Stomach (tissue), 19 donors: ENCODE measurements at places on chromosomes 5 and 9. TPM values are rescaled to one million over a fixed set of nuclear protein-coding genes. Genes with fewer than 3 reads are reported as not detected.

Gene BRD9
- 34.1 TPM for total RNA-seq

Gene CDX1
- total RNA-seq: not detected

Gene PCDHGA12
- 7.2 TPM for total RNA-seq

Gene IFNB1
- not detected for total RNA-seq

Gene TAS2R1
- total RNA-seq: not detected

Gene ACOT12
- total RNA-seq: not detected

Gene FAM120A
- total RNA-seq: 95.5 TPM

Gene PCA3
- total RNA-seq: 0.73 TPM

Gene IL3
- not detected for total RNA-seq

Gene ARID3C
- total RNA-seq: not detected

Gene PCDHB13
- 0.87 TPM for total RNA-seq

Gene PCDHGA1
- 0.18 TPM for total RNA-seq

Gene PDGFRB
- total RNA-seq: 16.5 TPM

Gene PCDHGA4
- 0.29 TPM for total RNA-seq

Gene PTCD2
- 1.3 TPM for total RNA-seq

Gene TMEM252
- total RNA-seq: not detected

Gene STC2
- total RNA-seq: 2.6 TPM

Gene LECT2
- total RNA-seq: not detected

Gene FAM170A
- not detected for total RNA-seq

Gene SLC34A3
- not detected for total RNA-seq

Gene WDR38
- total RNA-seq: not detected

Gene SAXO1
- total RNA-seq: 4.7 TPM

Gene EPB41L4B
- 26.1 TPM for total RNA-seq

Gene GABRB2
- total RNA-seq: not detected

Gene TRIO
- total RNA-seq: 558 TPM

Gene PCDHA11
- total RNA-seq: not detected

Gene GZMA
- not detected for total RNA-seq

Gene DPYSL3
- 144 TPM for total RNA-seq

Gene NEUROG1
- not detected for total RNA-seq

Gene SLC36A2
- total RNA-seq: not detected

Gene SLC6A7
- not detected for total RNA-seq

Gene UGCG
- total RNA-seq: 42.6 TPM

Gene ARHGEF39
- total RNA-seq: 17.4 TPM

Gene ARHGEF37
- total RNA-seq: 64.2 TPM

Gene SLC46A2
- not detected for total RNA-seq

Gene ZDHHC11B
- 23.5 TPM for total RNA-seq

Gene C9orf153
- not detected for total RNA-seq

Gene PCDHA3
- total RNA-seq: not detected

Gene PDE8B
- 28.1 TPM for total RNA-seq

Gene HBEGF
- total RNA-seq: 31.8 TPM

Gene NIPAL4
- total RNA-seq: 3.3 TPM

Gene KCNMB1
- total RNA-seq: 6.1 TPM

Gene CBY3
- total RNA-seq: not detected

Gene PRSS3
- total RNA-seq: 1.8 TPM

Gene PRR16
- total RNA-seq: 10.3 TPM

Gene GLDC
- total RNA-seq: not detected

Gene PLCXD3
- 2.6 TPM for total RNA-seq

Gene OTP
- total RNA-seq: not detected

Gene ARL14EPL
- total RNA-seq: not detected

Gene MOB3B
- 6.4 TPM for total RNA-seq

Gene PCDHGC5
- 3.5 TPM for total RNA-seq

Gene MRPL36
- total RNA-seq: 4.9 TPM

Gene SLCO6A1
- total RNA-seq: not detected

Gene MEF2C
- 48.1 TPM for total RNA-seq

Gene RANBP17
- total RNA-seq: 4.1 TPM

Gene LCN12
- total RNA-seq: not detected

Gene C5orf58
- not detected for total RNA-seq

Gene PRDM12
- not detected for total RNA-seq

Gene PAX5
- total RNA-seq: not detected
